H4 (cell line): ENCODE measurements at places on chromosomes 2 and 18. TPM values are rescaled to one million over a fixed set of nuclear protein-coding genes. Genes with fewer than 3 reads are reported as not detected.

- no peak for DNase-seq
These were observed 162.3 kb downstream of the ARHGAP28 start for GRCh38 chr18:6891788-6892187.

GRCh38 chr2:158204741-158205165 is 103.1 kb downstream of the UPP2 start:
- DNase-seq = peak; percentile 15

DNA sequence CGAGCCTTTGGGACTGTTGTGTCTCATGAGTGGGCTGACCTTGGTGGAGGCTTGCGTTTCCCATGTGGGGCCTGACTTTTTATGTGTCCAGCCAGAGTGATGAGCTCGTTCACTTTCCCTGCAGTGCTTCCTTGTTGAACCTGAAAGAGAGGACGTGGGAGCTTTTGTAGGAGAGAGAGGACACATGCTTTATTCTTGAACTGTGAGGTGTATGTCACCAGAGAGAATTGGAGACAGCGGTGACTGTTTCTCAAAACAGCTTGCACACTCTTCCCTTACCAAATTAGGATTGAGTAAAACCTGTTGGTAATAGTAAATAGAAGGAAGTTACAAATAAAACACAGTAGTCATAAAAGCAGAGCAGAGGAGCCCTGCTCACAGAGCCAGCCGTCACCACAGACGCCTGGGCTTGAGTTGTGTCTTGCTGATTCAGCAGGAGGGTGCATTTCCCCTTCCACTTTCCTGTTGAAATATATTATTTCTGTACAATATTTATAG is 60.7 kb downstream of the INPP4A start:
- DNase-seq = no peak

DNA sequence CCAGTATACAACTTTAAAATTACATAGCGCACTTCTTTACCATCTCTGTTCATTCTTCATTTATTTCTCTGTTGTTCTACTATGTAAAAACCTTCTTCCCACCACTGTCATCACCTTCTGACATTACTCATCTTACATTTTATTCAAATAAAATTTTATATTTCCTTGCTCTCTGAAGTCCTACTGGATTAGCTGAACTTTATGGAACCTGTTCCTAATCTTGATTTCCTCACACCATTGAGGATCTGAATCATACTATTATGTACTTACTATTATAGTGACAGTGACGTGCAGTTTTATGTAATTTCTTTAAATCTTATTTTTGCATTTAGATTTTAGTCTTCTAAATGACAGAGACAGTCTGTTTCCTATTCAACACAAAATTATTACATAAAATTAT is 98.3 kb downstream of the DYNAP start:
- no peak for DNase-seq

GRCh38 chr2:190947711-190948251 is 66.2 kb downstream of the STAT1 start:
- peak; percentile 88 for DNase-seq

DNA sequence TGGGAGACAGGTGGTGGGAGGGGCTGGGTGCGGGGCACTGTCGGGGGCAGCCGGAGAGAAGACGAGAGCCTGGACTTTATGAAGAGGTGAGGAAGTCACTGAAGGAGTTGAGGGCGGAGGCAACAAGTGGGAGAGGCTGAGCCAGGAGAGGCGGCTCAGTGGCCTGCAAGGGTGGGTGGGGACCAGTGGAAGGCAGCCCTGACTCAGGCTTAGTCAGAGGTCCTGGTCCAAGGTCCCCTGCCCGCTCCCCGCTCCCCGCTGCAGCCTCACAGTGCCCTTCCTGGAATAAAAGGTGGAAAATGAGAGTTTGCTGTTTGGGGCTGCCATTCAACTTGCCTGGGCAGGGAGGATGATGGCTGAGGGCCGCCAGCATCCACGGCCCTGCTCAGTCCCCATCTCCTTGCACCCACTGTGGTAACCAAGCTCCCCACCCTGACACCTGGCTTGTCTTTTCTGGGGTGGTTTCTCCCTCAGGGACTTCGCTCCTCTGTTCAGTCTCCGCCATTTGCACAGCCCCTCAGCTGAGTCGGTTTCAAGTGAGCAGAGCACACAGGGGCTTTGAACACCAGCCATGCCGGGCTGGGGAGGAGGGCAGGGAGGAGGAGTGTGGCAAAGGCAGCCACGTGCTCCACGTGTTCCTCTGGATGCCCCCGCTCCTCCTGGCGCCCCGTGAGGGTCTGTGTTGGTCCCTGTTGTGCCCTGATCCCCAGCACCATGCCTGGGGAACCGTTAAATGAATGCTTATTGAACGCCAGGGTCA is 13.7 kb upstream of the RALB start:
- DNase-seq = peak; percentile 52

Gene NCK2
- total RNA-seq = 14.7 and 17.6 TPM in 2 replicates

Gene NAT8
- total RNA-seq = not detected in 2 replicates

Gene MYL1
- total RNA-seq = not detected in 2 replicates
